Stimulated activated CD8-positive, alpha-beta memory T cell treated with anti-CD3 and anti-CD28 coated beads, Interleukin-7, amount 100 ng/mL, for 1 hour (primary cell): ENCODE measurements at places on chromosomes 2 and 18.

DNA sequence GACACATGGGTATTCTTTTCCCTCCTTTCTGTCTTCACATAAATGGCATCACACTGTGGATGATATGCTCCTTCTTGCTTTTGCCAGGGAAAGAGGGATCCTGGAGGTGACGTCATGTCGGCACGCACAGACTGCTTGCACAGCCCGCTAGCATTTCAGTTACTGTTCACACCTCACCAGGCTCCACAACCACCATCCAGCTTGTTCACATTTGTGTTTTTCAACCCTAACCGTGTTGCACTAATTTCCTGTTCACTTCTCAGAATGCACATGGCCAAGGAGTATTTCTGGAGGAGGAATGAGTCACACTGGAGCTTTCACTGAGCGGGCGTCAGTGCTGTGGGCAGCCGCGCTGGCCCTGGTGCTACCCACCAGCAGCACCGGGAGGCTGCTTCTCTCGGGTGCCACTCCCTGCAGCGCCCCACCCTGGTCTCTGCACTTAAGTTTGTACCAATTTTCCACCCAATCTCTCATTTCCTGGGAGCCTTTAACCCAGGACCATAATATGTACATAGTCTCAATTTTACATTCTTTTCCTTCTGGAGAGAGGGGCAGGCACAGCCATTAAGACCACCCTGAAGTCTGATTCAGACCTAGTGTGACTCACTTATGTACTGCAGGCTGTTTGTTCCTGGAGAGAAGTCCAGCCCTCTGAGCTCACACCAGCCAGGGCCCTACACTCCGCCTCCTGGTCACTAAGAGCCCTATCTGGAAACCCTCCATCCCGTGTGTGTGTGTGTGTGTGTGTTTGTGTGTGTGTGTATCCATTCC is 65.1 kb downstream of the MBP start:
- peak; percentile 64 for DNase-seq

DNA sequence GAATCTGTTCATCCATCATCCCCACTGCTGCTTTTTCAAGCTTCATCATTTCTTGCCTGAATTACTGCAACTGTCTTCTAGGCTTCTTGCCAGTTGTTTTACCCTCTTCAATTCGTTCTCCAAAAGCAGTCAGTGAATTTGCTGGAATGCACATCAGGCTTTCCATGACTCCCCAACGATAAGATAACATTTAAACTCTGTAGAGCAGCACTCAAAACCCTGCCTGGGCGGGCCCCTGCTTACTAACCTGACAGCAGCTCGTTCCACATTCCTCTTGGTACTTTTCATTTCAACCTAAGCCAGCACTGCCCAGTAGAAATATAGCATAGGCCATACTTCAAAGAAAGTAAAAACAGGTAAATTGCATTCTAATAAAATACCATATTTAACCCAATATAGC is 342.9 kb downstream of the SUCLG1 start:
- DNase-seq, result no peak

- DNase-seq, result no peak
Measured at GRCh38 chr2:16653799-16654198, 11.8 kb downstream of the CYRIA start.

DNA sequence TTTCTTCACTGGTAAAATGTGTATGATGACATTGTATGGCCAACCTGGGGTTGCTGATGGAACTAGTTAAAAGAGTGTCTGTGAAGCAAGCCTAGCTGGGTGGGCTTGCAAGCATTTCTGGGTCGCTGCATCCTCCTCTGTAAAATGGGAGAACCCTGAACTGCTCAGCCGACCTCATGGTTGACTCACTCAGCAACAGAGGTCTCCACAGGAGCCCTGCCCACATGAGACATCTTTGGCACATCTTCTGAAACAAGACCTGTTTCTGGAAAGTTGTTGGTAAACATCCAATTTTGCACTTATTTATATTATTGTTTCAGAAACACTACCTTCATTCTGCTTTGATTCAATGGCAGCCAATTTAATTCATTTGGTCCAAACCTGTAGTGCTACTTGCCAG is 52.6 kb downstream of the BCL11A start:
- no peak for DNase-seq

DNA sequence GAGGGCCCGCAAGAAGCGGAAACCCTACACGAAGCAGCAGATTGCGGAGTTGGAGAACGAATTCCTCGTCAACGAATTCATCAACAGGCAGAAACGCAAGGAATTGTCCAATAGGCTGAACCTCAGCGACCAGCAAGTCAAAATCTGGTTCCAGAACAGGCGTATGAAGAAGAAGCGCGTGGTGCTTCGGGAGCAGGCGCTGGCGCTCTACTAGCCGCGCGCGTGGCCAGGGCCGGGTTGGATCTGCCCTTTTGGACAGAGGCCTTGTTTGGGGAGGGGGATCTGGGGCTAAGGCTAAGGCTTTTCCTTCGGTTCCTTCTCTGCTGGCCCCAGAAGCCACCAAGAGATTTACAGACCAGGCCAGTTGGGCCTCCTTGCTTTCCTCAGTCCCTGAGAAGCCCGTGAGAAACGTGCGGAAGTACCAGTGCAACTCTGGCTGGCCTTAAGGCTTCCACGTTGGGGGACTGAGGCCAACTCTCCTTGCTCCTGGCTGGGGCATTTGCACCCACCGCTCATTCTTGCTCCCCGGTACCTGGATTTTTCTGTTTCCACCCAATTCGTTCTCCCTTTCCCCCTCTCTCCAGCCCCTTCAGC is 1.0 kb downstream of the HOXD12 start:
- no peak for DNase-seq

DNA sequence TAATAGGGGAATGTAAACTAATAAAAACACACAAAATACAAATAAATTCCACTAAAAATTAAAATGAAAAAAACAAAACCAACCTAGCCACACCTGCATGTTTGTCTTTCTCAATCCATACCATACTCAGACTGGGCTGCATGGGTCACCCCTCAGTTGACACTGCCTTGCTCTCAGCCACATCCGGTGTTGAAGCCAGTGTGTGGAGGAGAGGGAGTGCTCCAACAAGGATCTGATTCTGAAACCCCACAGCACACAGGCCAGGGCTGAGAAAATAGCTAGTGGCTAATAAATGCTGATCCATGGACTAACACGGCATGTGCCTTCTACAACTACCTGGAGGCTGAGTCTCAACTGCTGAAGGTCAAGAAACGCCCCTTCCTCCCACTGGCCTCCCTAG is 13.7 kb downstream of the RND3 start:
- no peak for DNase-seq

GRCh38 chr2:240069829-240070228 is 16.5 kb upstream of the OR6B3 start:
- DNase-seq, result no peak

DNA sequence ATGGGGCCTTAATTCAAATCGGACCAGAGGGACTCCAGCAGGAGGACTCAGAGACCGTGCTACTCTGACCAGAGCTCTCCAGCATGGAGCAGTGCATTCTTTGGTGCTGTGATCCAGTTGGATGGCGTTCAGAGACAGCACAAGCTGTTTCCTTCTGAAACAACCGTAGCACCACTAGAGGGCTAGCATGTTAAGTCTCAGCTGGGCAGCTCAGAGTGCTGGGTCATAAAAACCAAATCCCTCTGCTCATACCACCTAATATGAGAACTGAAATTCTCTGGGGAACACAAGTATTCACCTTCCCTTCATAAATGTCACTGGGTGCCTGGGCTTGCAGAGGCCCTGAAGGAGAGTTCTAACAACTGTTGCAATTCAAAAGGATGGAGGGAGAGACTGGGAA is 97.7 kb upstream of the TFCP2L1 start:
- DNase-seq, result no peak

GRCh38 chr2:239392688-239393387 is 8.0 kb downstream of the HDAC4 start:
- no peak for DNase-seq

DNA sequence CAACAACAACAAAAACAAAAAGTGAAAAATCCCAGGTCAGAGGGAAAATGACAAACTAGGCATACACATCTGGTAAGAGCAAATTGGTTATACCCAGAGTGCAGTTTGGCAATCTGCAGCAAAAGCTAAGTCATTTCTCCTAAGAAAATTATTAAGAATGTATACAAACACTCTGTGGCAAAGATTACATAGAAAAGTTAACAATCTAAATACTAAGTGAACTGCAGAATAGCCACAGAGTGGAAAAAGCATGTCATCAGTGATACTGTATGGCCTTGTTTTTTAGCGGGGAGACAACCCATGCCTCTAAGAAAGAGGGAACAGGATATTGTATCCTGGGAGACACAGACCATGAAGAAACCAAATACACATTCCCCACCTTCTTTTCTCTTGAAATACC is 136.0 kb upstream of the ITGB6 start:
- DNase-seq, result no peak

DNA sequence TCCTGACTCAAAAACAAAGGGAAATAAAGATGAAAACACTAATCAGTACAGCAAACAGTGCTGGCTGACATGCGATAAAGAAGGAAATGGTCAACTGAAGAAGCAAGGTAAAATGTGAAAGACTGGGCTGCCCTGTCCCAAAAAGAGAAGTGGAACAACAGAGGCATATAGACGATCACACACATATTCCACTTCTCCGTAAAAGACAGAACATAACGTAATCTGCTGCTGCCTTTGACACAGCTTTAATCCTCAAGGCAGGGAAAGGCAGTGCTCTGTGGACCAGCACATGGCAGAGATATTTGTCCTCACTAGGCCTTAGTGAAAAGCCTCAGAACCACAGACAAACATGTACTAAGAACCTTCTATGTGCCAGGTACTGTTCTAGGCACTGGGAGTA is 24.3 kb upstream of the REL start:
- no peak for DNase-seq

DNA sequence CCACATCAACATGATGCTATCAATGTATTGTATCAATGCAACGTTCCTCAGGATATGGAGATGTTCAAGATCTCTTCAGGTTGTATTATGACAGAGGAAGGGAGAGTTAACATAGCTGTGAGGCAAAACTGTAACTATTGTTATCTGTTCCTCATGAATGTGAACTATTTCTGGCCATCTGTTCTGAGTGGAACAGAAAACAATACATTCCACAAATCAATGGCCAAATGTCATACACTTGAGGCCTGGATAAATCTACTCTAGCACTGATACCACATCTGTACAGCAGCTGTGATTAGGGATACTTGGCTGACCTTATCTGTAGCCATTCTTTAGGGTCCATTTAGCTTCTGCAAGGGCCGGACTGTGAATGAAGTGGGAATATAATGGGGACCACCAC is 447.9 kb downstream of the IRS1 start:
- DNase-seq, result no peak

DNA sequence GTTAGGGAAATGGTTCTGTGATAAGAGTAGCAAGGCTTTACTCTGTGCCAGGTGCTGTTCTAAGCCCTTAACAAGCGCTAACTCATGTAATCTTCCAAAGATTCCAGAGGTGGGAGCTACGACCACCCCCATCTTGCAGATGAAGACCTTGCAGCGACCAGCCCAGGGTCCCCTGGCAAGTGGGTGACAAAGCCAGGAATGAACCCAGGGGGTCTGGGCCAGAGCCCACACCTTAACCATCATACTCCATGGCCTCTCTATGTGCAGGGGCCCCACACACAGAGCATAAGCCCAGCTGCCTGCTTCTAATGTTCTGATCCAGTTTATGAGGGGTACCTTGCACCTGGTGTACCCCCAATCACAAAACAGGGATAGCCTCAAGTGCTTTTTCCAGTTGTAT is 105.3 kb downstream of the ZBTB7C start:
- no peak for DNase-seq

GRCh38 chr18:75799449-75800330 is 372.2 kb upstream of the SMIM21 start:
- no peak for DNase-seq

DNA sequence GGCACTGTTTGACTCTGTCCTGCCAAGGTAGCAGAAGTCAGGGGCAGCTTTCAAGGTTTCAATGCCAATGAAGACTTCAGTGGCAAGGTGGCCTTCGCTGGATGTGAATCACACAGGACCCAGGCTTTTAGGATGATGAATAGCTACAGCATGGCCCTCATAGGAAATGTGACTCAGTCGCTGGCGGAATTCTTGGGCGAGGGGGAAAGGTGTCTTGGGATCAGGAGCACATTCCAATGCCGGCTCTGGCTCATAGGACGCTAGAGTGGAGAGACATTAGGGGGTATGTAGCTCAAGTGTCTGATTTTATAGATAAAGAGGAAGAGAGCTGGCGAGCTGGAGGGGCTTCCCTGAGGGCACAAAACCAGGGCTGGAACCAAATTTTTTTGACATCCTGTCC is 68.6 kb downstream of the SMIM21 start:
- DNase-seq, result no peak

DNA sequence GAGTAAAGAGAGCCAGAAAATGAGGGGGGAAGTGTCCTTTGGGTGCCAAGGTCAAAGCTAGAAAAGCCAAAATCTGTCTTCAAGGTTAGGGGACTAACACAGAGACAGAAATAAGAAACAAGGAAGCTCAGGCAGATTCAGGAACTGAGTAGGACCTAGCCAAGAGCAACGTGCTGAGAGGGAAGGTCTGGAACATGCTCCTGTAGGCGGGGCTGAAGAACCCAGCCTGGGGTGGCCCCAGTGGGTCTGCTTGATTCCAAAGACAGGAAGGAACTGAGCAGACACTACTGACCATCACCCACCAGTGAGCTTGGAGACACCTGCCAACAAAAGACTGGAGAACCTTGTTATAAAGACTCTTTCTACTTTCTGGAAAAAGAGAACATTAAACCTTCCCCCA is 105.1 kb downstream of the SP3 start:
- DNase-seq, result no peak

- no peak for DNase-seq
Measured at GRCh38 chr2:42788478-42788793, 3.9 kb downstream of the HAAO start.

- no peak for DNase-seq
Measured at GRCh38 chr2:44086629-44087028, 82.0 kb upstream of the PPM1B start.

GRCh38 chr2:207121784-207122183 is 44.0 kb downstream of the KLF7 start:
- no peak for DNase-seq

GRCh38 chr2:111072220-111072871 is 48.4 kb upstream of the BCL2L11 start:
- DNase-seq, result no peak

DNA sequence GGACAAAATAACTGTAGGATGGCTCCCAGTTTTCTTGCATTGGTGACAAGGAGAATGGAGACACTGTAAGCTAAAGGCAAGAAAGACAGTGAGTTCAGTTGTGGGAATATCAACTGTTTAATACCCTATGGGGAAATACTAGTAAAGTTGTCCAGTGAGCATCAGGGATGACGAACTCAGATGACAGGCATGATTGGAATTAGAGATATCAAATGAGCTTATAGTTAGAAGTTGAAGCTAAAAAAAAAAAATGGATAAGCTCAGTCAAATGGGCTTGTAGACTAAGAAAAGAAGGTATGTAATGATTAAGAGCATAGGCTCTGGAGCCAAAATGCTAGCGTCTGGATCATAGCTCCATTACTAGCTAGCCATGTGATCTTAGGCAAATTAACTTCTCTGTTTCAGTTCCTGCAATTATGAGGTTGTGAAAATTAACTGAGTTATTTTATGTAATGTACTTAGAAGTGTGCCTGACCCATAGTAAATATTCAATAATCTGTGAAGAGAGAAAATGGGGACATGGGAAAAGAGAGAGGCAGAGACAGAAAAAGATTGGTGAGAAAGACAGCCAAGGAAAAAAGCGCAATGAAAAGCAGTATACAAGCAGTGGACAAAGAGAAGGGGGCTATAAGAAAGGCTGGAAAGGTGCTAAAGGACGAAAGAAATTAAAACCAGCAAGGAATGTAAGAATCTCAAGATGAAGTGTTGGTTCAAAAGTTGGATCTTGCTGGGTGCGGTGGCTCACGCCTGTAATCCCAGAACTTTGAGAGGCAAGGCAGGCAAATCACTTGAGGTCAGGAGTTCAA is 95.7 kb upstream of the SLC39A10 start:
- no peak for DNase-seq
